ENCODE measurements at places on chromosomes 13 and 19.

GRCh38 chr19:19342086-19343015 is 21.7 kb downstream of the MAU2 start:
- no peak for DNase-seq

DNA sequence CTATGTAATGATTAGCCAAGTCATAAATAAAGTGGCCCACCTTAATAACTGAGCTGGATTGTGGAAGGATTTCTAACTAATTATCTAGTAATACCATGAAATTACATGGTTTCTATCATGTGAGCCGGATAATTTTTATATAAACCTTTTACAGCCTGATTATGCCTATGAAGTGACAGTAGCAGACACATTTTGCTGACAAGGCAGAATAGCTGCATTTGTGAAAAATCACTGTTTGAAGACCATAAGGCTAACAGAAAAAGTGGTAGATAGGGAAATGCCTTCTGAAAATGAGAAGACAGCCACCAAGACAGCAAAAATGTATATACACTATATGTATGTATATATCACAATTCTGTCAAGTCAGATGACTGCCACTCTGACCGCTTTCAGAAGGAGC is 27.1 kb downstream of the SLITRK5 start:
- DNase-seq, result no peak

- DNase-seq, result no peak
These were observed 8.9 kb downstream of the CIC start for GRCh38 chr19:42277821-42278451.

DNA sequence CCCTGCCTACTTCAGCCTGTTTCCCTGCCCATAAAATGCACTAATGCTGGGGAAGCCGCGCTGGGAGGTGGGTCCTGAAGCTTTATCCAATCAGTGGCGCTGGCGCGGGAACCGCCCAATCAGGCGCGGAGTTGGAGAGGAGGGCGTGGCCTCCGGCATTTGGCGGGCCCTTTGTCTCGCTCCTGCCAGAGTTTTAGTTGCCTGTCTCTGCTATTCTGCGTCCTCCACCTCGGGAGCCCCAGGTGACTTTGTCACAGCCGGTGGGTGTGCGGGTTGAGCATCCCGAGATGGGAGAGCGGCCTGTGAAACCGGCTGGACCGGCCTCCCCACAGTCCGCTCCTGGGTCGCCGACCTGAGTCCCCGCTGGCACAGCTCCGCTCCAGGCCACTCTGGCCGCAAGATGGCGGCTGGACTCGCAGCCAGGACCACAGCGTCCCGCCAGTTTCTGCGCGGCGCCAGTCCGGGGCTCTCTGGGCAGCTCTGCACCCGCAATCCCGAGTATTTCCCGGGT is 30.7 kb upstream of the ZNF429 start:
- no peak for DNase-seq

DNA sequence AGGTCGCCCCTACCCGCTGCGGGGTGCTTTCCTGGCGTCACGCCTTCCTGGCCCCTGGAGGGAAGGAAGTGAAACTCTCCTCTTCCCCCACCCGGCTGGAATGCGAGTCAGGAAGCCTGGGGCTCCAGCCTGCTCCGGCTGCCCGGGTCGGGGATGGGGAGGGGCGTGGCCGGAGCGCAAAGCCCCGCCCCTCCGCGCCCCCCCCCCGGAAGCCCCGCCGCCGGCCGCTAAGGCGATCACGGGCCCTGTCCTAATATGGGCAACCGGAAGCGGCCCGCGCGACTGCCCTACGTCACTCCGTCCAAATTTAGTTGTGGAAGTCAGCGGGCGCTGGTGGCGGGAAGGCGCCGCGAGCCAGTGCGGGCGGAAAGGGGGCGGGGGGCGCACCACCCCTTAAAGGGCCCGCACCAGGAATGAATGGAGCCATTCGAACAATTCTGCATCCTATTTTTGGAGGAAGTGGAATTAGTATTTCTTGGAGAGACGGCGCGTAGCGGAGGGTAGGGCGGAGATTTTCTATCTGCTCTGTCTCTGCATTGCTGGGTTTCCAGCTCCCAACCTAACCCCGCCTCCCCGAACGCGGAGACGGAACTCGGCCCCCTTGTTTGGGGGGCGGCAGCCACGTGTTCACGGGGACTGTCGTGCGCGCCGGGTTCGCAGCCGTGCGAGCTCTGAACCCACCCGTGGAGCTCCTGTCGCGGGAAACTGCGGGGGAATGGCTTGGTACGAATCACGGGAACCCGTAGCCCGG is 1.6 kb downstream of the IER2 start:
- peak; percentile 96 for DNase-seq

GRCh38 chr13:81334481-81334880 is 993.6 kb upstream of the SPRY2 start:
- DNase-seq, result no peak

DNA sequence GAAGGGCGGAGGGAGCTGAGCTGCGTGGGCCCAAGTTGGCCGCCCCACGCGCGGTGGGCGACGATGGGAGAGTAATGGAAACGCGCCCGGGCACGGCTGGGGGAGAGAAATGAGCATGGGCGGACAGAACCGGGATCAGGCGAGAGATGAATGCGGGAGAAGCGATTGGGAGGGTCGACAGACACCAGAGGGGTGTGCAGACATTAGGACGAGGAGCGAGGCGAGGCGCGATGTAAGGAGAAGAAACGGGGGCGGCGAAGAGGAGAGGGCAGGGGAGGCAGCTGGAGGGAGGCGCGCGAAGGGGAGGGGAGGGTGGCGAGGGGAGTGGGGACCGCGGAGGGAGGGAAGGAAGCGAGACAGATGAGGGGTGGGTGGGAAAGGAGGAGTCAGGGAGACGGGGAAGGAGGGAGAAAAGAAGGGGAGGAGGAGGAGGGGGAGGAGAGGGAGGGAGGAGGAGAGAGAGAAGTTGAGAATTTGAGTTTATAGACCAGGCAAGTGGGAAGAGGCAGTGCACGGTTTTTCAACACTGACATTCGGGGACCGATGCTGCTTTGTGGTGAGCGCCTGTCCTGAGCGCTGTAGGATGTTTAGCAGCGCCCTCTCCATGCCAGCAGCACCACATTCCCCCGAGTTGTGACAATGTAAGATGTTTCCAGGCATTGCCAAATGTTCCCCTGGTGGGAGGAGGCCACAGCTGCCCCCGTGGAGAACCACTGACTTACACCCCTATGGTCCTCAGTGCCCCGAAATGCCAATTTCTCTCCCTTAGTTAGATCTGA is at the start of gene SHISA7:
Gene SHISA7, minus strand, starts transcription at position 256 of the 779 bp plus-strand sequence. CDS start 437 bp downstream, outside the sequence.
- DNase-seq, result no peak
